Ecto neural progenitor cell (in vitro differentiated cells): ENCODE measurements at places on chromosomes 11 and 22.

DNA sequence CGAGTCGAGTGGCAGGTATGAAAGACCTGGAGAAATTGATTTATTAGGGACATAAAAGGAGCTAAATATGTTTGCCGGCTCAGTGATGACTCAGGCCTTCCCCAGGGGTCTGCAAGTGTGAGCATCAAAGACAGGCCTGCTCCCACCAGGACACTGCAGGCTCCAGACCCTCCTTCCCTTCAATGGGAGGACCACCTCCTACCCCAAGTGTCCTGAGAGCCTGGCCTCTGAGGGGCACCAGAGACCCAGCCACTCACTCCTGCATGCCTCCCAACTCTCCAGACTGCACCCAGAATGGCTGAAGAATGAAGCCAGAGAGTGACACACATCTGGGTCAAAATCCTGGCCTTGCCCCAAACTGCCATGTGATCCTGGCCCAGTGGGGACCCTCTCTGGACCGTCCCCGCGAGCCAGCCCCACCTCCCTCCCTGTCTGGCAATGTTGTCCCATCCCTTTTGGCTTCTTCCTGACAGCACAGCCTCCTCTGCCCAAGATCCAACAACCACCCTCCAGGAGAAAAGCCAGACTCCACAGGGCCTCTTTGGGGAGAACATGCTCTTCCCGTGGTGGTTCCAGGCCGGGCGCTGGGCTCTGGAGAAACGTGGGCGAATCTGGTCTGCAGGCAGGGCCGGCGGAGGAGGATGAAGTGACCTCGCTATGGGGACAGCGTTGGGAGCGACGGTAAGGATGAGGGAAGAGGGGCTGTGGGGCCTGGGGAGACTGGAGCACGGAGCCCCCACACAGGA is 36.2 kb downstream of the CYTH4 start:
- no peak for DNase-seq

- DNase-seq, result no peak
These were observed 9.2 kb upstream of the CNTF start for GRCh38 chr11:58613228-58613627.

DNA sequence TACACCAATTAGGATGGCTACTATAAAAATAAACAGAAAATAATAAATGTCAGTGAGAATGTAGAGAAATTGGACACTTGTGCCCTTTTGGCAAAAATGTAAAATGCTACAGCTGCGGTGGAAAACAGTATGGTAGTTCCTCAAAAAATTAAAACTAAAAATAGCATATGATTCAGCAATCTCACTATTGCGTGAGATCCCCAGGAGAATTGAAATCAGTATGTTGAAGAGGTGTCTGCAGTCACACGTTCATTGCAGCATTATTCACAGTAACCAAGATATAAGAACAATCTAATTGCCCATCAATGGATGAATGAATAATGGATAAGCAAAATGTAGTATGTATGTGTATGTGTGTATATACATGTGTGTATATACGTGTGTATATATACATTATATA is 6.8 kb downstream of the OR52N2 start:
- no peak for DNase-seq

- DNase-seq, result no peak
These were observed 444.8 kb downstream of the SOX6 start for GRCh38 chr11:15911377-15912044.

- DNase-seq, result no peak
These were observed 14.7 kb upstream of the SHANK3 start for GRCh38 chr22:50657925-50658324.

DNA sequence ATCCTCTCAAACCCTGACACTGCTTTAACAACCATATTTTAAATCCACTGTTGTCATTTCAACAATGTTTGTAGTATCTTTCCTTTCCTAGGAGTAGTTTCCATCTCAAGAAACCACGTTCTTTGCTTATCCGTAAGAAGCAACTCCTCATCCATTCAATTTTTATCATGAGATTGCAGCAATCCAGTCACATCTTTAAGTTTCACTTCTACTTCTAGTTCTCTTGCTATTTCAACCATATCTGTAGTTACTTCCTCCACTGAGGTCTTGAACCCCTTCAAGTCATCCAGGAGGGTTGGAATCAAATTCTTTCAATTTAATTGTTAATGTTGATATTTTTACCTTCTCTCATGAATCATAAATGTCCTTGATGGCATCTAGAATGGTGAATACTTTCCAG is 22.4 kb downstream of the CCDC82 start:
- no peak for DNase-seq

DNA sequence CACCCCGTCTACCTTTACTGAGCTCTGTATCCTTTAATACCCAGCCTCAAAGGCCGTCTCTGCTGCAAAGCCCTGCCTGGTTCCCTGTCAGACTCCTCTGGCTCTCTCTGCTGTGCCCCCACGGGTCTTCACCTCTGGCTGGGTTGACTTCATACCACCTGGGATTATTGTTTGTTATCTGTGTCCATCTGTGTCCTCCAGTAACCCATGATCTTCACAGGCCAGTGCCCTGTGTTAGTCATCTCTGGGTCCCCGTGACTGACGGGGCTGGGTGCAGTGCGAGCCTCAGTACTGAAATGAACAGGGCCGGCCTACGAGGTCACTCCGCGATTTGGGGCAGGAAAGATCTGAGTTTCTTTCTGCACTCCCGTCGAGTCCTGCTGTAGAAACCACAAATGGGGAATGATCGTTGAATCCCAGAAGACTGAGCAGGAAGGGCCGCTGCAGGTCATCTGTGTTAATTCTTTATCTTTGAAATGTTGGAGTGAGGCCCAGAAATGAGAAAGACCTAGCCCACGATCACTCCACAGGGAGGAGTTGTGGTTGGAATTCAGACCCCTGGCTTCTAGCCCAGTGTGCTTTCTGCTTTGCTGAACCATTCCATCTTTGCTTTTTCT is 12.3 kb upstream of the TUB start:
- peak; percentile 42 for DNase-seq

DNA sequence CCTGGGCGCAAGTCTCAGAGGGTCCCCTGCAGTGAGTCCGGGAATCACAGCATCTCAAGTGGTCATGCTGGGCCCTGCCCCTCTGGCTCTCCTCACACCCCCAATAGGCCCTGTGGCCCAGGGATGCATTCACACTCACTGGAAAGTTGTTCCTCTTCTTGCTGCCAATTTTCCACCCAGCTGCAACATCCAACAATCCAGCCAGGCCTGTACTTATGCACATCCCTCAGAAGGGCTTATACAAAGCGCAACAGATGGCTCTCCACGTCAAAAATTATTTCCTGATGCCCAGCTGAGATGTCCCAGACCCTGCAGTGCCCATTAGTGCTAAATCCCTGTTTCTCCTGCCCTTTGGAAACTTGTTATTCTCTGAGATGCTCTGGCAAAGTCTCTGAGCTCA is 407.8 kb upstream of the NARS2 start:
- no peak for DNase-seq

GRCh38 chr11:106727256-106727655 is 291.0 kb downstream of the GUCY1A2 start:
- no peak for DNase-seq

GRCh38 chr11:25211635-25212254 is 714.9 kb downstream of the LUZP2 start:
- DNase-seq, result no peak

GRCh38 chr11:837990-838307 is 4.4 kb downstream of the POLR2L start:
- no peak for DNase-seq

GRCh38 chr11:72856551-72857345 is 42.5 kb downstream of the ATG16L2 start:
- no peak for DNase-seq

- no peak for DNase-seq
These were observed 104.5 kb downstream of the EFCAB6 start for GRCh38 chr22:43707648-43708047.

GRCh38 chr22:41876675-41877074 is 38.2 kb downstream of the SHISA8 start:
- DNase-seq, result no peak

DNA sequence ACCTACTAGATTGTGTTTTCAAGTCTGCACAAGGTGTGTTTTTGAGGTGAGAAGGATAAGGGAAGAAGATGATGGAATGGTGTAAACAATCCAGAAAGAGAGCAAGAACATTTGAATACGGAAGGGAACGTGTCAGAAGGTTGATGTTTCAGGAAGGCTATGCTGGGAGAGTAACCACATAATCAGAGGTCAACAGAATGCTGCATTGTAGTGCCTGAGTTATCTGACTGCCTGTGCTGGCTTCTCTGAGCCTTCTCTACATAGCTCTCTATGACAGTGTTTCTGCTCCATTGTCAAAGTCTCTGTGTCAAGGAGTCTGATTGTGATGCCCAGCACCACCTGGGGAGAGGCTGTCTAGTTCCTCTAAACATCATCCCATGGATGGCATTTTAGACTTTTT is 74.1 kb downstream of the CYB5R2 start:
- no peak for DNase-seq

- DNase-seq, result no peak
These were observed 28.8 kb upstream of the BRSK2 start for GRCh38 chr11:1360835-1361357.

DNA sequence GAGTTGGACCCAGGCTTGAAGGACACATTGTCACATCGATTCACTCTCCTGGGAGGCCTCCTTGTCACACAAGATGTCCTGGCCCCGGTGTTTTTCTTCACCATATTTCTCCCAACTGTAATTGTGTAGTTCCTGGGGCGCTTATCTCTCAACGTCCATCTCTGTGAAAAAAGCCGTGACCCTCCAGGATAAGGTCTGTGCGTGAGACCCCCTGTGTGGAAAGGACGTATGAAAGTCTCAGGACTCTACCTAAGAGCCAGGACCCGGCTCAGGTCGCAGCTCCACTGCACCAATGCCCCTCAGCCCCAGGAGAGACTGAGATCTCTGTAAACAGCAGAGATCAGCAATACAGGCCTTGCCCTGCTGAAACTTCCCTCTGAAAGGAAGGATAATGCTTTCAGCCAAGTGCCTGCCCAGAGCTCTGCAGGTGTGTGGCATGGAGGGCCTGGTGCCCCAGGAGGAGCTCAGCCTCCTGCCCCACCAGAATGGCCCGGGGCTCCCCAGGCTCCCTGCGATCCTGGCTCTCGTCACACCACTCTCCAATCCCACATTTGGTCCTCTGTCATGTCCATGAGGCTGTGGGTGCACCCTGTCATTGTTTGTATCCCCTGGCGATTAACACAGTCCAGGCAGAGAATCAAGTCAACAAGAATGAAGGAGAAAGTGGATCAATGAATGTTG is 119.2 kb upstream of the TMEM45B start:
- no peak for DNase-seq

GRCh38 chr11:33258631-33259205 is 1.5 kb downstream of the HIPK3 start:
- no peak for DNase-seq

DNA sequence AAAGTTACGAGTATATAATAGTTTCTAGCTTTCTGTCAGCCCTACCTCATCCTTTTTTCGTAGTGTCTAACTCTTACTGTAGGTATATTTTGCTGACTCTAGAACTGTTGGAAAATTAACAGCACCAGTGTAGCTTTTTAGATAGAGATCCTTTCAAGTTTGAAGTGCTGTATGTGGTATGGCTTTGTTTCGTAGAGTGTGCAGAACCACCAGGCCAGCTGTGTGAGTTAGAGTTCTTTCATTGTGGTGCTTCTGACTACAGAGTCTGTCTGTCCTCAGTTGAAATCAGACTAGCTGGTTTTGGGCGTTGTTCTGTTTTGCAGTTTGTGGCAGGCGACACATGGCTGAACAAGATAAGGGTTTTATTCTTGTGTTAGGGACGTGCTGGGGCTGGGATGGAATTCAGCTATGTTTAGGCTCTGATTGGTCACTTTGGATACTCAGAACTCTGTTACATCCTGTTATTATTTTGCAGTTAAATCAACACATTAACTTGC is 3.2 kb downstream of the ARHGEF12 start:
- no peak for DNase-seq

- no peak for DNase-seq
These were observed 18.3 kb downstream of the SBF2 start for GRCh38 chr11:10275714-10276113.

DNA sequence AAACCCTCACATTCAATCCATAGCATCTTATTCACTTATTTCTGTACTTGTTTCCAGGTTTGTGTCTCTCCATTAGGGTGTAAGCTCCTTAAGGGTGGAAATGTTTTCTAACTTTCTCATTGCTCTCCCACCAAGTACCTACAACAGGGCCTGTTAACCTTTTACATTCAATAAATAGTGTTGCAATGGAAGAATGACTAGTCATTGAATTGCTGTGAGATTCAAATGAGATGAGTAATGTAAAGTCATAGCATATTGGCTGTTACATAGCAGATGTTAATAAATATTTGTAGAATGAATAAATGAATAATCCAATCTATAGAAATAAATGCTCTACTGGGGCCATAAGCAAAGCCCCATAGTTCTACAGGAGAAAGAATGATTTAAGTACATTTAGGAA is 75.4 kb upstream of the DDI1 start:
- no peak for DNase-seq

- DNase-seq, result no peak
These were observed 28.1 kb downstream of the FGF4 start for GRCh38 chr11:69746752-69747742.

- no peak for DNase-seq
These were observed 594 bp upstream of the POU2AF1 start for GRCh38 chr11:111379602-111380136.

- DNase-seq, result peak; percentile 60
These were observed 725 bp downstream of the KDM2A start for GRCh38 chr11:67119585-67120391.

- no peak for DNase-seq
These were observed 264.2 kb downstream of the GRM5 start for GRCh38 chr11:88801484-88802123.

- no peak for DNase-seq
These were observed 37.7 kb downstream of the LDLRAD3 start for GRCh38 chr11:35981581-35981980.
